ENCODE measurements at places on chromosomes 11 and 22. TPM values are rescaled to one million over a fixed set of nuclear protein-coding genes. Genes with fewer than 3 reads are reported as not detected.

PTPRJ gene
- 19.8 TPM for total RNA-seq

C11orf86 gene
- total RNA-seq: not detected

DNA sequence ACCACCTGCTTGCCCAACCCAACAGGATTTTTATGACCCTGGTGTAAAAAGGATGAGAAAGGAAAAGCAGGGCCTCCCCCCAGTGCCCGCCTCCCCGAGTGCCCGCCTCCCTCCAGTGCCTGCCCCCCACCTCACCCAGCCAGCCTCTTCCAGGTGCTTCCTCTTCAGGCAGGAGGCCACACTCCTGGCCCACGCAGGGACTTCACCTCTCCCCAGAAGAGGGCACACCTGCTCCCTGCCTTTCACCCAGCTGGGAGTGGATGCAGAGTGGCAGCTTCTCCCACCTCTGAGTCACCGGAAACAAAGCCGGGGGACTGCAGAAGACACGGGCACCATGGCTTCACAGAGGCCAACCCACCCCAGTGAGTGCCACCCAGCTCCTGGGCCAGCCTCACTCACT, 16.1 kb downstream of the CPT1A start:
- peaks cover 40% of the 10 kb centered on the region for H3K36me3 ChIP-seq
- H3K4me3 ChIP-seq: no peak overlapping the region
- no peaks in the 10 kb centered on the region for H3K4me1 ChIP-seq
- DNase-seq: no peak
- H3K27me3 ChIP-seq: no peaks in the 10 kb centered on the region

DNA sequence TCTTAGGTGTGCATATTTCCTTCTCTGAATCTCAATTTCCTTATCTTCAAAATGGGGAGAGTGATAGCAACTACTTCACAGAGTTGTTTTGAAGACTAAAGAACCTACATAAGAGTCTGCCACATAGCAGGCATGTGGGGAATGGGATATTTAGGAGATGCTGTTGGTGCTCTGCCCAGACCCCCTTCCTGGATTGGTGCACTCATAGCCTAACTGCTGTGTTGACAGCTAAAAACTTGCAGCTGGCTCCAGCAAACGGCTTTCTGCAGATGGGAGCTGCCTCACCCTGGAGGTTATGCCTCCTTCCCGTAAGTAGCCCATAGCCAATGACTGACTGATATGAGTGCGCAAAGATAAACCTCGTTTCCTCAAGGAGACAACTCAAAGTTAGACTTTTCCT, 106.1 kb downstream of the CD44 start:
- no peaks in the 10 kb centered on the region for H3K27me3 ChIP-seq
- no peaks in the 10 kb centered on the region for H3K36me3 ChIP-seq
- no peak overlapping the region for H3K4me3 ChIP-seq
- no peak overlapping the region for H3K27ac ChIP-seq
- DNase-seq: no peak
- H3K4me1 ChIP-seq: peaks cover 18% of the 10 kb centered on the region

OVOL1 gene
- not detected for total RNA-seq

All from SJSA1 (cell line).